ENCODE measurements at places on chromosomes 12 and 14.

GRCh38 chr12:122204167-122205052 is 901 bp downstream of the B3GNT4 start:
- DNase-seq, result no peak

DNA sequence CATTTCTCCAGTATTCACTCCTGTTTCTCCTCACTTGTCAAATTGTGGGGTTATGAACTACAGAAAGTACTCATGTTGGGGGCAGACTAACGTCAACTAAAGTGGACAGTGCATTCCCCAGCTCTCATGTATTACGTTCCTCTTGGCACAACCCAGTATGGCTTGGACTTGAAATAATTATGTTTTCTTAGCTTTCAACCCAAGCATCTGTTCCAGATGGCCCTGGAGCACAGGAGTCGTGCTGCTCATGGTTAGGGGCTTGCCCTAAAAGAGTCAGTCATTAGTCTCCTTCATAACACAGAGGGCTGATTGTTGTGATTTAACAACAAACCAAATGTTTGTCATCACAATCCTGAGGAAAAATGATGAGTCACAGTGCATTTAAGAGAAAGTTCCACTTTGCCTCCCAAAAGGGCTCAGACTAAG is 154.4 kb downstream of the RPAP3 start:
- DNase-seq, result no peak

GRCh38 chr12:661720-662486 is 1.3 kb downstream of the NINJ2 start:
- no peak for DNase-seq

GRCh38 chr12:131829356-131829747 is 1.2 kb downstream of the MMP17 start:
- DNase-seq, result no peak

DNA sequence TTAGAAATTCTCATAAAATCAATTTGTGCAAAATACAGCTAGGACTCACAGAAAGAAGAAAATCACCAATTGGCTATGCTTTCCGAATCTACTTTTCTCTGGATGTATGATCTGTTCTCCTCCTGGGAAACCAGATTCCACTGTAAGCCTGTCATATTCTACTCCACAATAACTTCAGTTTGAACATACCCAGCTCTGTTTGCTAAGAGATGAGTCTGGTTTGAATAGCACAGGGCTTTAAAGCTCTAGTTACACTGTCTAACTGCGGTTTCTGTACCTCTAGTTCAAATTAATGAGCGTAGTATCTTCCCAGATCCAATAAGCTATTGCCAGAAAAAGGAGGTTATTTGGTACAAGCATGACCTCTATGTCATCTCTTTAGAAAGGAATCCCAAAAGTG is 270.1 kb downstream of the DAD1 start:
- no peak for DNase-seq

GRCh38 chr12:14260011-14260993 is 105.2 kb upstream of the ATF7IP start:
- DNase-seq, result no peak

DNA sequence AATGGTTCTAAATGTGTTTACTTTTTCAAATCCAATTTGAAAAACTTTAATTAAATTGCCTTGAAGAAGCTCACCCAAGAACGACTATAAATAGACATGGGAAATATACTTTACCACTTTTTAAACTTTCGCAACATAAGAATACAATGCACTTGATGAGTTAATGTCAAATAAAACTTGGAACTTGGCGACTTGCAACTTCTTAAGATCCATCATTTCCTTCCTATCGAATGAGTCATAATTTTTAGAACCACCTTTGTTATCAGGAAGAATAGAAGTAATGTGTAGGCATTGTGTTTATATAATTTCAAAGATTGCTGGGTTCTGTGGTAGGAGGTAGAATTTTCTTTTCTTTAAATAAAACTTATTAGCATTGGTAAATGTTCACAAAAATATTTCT is 1417.4 kb upstream of the FLRT2 start:
- no peak for DNase-seq

GRCh38 chr12:22059976-22060647 is 14.1 kb downstream of the CMAS start:
- no peak for DNase-seq

- no peak for DNase-seq
Observed at GRCh38 chr12:105338966-105339365, 8.5 kb downstream of the C12orf75 start.

All from NCI-H187 treated with DMSO at 0.1 percent for 48 hours (cell line).